ENCODE measurements at places on chromosomes 1 and 21. TPM values are rescaled to one million over a fixed set of nuclear protein-coding genes. Genes with fewer than 3 reads are reported as not detected.

The S100A2 gene
- 0.77 TPM for total RNA-seq

The SYTL1 gene
- under 0.01 TPM for total RNA-seq

The NLRP3 gene
- total RNA-seq: 0.34 TPM

The AMY2B gene
- total RNA-seq: 2.2 TPM

The IL19 gene
- total RNA-seq: not detected

The CASZ1 gene
- 0.33 TPM for total RNA-seq

The FOXO6 gene
- total RNA-seq: 0.34 TPM

The SPATA45 gene
- not detected for total RNA-seq

The OR2T4 gene
- total RNA-seq: not detected

The FAM151A gene
- total RNA-seq: not detected

The RGS13 gene
- total RNA-seq: not detected

The PTPN22 gene
- 0.36 TPM for total RNA-seq

The FLG gene
- not detected for total RNA-seq

The C1orf185 gene
- total RNA-seq: not detected

The TBX15 gene
- total RNA-seq: 0.73 TPM

The SPAG17 gene
- total RNA-seq: not detected

The GCSAML gene
- total RNA-seq: under 0.01 TPM

The HSPG2 gene
- 82.9 TPM for total RNA-seq

The IL22RA1 gene
- not detected for total RNA-seq

The PROX1 gene
- 0.33 TPM for total RNA-seq

The S100A12 gene
- total RNA-seq: 1.0 TPM

The NECTIN4 gene
- total RNA-seq: 0.69 TPM

The ETV3L gene
- not detected for total RNA-seq

The SH2D1B gene
- total RNA-seq: not detected

The TFF2 gene
- total RNA-seq: not detected

The FHAD1 gene
- under 0.01 TPM for total RNA-seq

The RGSL1 gene
- not detected for total RNA-seq

The COL18A1 gene
- 94.6 TPM for total RNA-seq

The CSF3R gene
- total RNA-seq: under 0.01 TPM

The LHX8 gene
- total RNA-seq: not detected

The NCAM2 gene
- total RNA-seq: 34.2 TPM

The A3GALT2 gene
- total RNA-seq: not detected

The NMNAT1 gene
- total RNA-seq: 10.5 TPM

The ESRRG gene
- total RNA-seq: under 0.01 TPM

The ACTN2 gene
- 0.33 TPM for total RNA-seq

The CACNA1S gene
- total RNA-seq: not detected

The SPRR1A gene
- not detected for total RNA-seq

The CYP4X1 gene
- total RNA-seq: 0.31 TPM

The TPR gene
- 67.1 TPM for total RNA-seq

The LEPROT gene
- total RNA-seq: 45.8 TPM

The KCNQ4 gene
- under 0.01 TPM for total RNA-seq

The GJA5 gene
- total RNA-seq: under 0.01 TPM

The SYT6 gene
- under 0.01 TPM for total RNA-seq

The RUNX3 gene
- total RNA-seq: 12.4 TPM

The CHAF1B gene
- 6.5 TPM for total RNA-seq

The PPP1R15B gene
- 28.0 TPM for total RNA-seq

The MRAP gene
- not detected for total RNA-seq

The CLDN19 gene
- total RNA-seq: not detected

The C1orf53 gene
- total RNA-seq: 3.4 TPM

The FAM89A gene
- 21.4 TPM for total RNA-seq

The CATSPERE gene
- total RNA-seq: 1.00 TPM

The DCST1 gene
- not detected for total RNA-seq

The MAP10 gene
- 2.0 TPM for total RNA-seq

The GBP6 gene
- total RNA-seq: not detected

The CLCA4 gene
- not detected for total RNA-seq

Data from melanocyte of skin (primary cell).